ENCODE measurements at places on chromosomes 16 and 17.

DNA sequence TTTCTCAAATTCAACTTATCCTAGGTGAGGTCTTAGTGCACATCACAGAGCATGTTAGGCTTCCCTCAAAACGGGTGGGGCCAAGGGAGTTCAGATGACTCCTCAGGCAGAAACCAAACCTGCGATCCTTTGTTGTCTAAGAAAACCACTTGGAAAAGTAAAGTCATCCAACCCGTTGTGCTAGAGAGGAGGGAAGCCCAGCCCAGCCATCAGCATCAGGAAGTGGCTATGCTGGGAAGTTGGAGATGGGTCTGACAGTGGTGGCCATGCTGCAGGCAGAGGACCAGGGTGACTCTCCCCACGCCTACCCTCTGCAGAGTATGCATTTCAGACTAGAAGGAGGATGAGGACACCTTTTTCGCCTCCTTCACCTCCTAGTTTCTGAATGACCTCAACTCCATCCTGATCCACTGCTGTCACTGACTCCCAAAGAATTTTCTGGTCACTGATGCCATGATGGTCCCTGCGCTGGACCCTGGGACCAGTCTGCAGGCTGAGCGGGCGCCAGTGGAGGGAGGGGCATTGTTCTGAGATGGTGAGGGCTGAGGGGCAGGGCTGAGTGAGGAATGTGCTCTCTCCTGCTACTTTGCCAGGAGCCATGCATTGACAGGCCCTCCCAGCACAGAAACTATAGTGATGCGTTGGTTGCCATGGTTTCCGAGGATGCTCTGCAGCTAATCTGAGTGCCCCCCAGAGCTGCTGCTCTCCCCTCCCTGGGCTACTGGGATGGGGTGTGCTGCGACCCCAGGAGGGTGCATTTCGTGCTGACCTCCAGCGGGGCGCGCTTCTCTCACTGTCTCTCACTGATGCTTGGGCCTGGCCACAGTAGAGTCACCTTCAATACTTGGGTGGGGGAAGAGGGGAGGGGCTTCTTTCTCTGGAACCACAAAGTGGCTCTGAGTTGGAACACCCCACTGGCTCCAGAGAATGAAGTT is 20.4 kb downstream of the ALOX12B start:
- DNase-seq: no peak

DNA sequence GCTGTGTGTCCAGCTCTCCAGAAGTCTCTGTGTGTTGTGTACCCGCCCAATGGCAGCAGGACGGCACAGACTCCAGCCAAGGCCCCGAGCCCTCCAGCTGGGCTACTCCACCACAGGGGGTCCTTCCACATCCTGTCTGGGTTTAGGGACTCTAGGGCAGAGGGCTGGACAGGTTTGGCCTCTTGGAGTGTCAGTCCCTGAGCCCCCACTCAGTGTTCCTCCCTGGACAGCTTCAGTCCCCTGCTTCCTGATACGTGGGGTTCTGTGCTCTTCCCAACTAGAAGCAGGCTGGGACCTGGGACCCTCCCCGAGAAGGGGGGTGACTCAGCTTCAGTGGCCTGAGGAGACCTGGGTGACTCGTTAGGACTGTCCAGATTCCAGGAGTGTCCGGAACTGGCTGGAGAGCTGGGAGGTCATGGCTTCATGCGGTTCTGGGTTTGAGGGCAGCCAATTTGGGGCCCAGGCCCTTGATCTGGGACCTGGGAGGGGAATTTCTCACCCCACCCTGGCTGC is 4.2 kb downstream of the CDK3 start:
- no peak for DNase-seq

GRCh38 chr16:2467528-2468232 is 3.4 kb upstream of the NTN3 start:
- DNase-seq: peak; percentile 78

- DNase-seq: no peak
Measured at GRCh38 chr16:15435216-15435864, 952 bp downstream of the BMERB1 start.

- DNase-seq: no peak
Measured at GRCh38 chr17:70654706-70655105, 485.4 kb downstream of the KCNJ2 start.

DNA sequence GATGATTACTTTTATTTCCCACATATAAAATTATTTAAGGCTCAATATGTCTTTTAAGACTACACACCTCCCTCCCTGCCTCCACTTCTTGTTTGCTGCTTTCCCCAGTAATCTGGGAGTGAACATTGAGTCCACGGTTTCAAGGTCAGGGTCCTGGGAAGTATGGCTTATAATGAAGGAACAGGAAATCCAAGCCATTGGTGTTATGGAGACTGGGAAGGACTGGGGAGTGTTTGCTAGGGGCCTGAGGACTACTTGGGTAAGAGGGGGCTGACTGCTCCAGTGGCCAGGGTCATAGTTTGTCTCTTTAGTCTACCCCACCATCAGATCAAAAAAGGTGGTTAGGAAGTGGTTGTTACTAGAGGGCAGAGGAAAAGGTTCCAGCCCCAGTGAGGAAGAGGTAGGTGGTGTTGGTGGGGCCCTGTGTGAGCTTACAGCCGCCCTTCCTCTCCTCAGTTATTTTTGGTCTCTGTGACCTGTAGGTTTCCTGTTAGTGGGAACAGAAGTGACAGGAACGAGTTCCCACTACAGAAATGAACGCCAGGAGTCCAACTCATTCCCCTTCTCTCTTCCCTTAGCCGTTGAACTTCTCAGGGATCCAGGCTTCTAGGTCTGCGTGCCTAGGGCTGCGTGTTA is 742 bp upstream of the SLC16A13 start:
- DNase-seq: no peak

DNA sequence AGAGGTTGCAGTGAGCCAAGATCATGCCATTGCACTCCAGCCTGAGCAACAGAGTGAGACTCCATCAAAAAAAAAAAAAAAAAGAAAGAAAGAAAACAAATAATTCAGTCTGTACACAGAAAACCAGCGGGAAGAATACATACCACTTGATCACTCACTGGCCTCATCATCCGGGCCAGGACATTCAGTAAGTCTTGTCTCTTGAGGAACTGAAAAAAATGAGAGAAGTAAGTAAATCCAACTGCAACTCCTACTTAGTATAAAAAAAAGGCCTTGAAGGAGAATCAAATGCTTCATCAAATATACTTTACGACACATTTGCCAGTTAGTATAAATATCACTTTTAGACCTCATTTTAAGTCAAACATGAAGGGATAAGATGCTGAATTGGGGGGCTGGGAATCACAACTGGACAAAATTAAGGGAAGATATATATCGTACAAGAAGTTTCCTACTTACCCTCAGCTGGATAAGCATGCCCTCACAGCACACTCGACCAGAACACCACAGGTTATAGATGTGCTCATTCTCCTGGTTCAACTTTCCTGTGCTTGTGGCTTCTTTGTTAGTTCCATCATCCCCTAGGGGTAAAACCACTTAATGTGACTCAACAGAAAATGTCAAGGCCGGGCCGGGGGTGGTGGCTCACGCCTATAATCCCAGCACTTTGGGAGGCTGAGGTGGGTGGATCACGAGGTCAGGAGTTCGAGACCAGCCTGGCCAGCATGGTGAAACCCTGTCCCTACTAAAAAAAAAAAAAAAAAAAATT is 12.4 kb downstream of the CCDC47 start:
- no peak for DNase-seq

GRCh38 chr16:8742068-8742467 is 55.4 kb downstream of the TMEM186 start:
- DNase-seq: no peak

GRCh38 chr17:78355701-78356100 is 4.2 kb downstream of the SOCS3 start:
- DNase-seq: no peak

GRCh38 chr16:3536851-3537250 is 36.0 kb downstream of the CLUAP1 start:
- DNase-seq: no peak

- DNase-seq: no peak
Measured at GRCh38 chr16:82007189-82007588, 4.1 kb downstream of the SDR42E1 start.

DNA sequence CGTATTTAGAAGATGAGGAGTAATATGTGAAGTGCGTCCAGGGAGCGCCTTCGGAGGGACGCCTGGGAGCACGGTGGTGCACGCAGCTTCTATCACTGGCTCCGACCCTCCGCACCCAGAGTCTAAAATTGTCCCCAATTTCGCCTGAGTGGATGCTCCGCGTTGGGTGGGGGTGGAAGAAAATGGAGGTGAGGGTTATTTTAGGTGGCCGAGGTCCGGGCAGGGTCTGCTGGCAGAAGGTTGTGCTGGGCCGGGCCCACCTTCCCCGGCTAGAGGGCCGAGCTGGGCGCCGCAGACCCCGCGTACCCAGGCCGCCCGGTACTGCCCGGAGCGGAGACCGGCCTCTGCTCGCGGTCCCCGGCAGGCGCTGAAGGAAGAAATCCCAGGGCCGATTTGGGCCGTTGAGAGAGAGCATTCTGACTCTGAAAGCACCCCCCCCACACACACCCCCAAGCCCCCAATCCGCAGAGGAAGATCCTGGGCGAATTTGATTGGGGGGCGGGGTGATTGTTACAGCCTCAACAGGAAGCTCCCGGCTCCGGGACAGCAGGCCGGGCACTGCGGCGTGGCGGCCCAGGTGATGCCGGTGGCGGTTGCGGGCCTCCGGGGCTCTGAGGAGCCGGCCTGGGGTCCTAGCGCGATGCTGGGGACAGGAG is 3.0 kb downstream of the BAHCC1 start:
- DNase-seq: no peak

DNA sequence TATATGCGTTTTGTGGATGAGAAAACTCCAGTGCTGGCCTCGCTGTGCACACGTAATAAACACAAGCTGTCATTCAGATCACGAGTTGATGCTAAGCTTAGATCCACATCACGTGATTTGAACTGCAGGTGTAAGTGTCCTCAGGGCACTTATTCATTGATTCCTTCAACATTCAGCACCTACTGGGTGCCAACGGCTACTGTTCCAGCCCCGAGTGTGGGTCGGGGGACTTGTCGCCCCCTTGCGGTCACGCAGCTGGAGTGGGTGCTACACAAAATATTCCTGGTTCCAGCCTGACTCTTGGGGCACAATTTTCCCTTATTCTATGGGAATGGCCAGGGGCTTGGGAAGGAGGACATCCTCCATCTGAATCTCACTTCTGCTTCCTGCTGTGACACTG is 29.9 kb upstream of the GINS2 start:
- DNase-seq: peak; percentile 64

DNA sequence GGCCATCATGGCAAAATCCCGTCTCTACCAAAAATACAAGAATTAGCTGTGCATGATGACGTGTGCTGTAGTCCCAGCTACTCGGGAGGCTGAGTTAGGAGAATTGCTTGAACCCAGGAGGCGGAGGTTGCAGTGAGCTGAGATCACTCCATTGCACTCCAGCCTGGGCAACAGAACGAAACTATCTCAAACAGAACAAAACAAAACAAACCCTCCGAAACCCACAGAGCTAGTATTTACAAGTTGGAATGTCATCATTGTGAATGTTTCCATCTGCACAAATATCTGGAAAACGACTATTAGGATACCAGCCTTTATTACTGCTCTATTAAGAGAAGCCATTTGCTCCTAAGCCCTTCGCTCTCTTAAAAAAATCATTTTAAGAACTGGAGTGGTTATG is 26.0 kb downstream of the SMARCE1 start:
- DNase-seq: no peak

- DNase-seq: no peak
Measured at GRCh38 chr16:23840310-23840709, 4.5 kb downstream of the PRKCB start.

DNA sequence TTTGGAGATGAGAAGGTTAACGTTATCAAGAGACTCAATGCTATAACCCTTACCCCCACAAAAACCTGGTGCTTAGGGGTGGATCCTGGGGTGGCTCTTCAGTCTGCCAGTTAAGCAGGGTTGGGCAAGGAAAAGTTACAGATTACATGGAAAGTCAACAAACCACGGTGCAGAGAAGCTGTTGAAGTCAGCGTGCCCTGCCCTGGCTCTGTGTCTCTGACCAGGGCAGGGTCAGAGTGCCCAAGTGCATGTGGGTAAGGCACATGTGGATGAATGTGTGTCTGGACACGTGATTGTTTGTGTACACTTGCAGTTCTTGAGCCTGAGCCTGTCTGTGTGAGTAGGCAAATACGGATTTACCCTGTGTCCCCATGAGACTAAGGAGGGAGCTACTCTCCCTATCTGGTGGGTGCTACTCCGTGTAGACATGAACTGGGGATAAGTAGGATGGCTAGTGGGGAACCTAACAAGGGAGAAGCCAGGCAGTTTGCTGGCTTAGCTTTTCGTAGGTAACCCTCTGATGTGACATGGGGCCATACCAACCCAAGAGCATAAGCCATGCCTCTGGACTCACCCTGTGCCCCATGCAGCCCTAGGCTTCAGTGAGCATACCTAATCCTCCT is 5.5 kb downstream of the IGFBP4 start:
- no peak for DNase-seq

- no peak for DNase-seq
Measured at GRCh38 chr16:52770828-52771227, 223.9 kb upstream of the TOX3 start.

DNA sequence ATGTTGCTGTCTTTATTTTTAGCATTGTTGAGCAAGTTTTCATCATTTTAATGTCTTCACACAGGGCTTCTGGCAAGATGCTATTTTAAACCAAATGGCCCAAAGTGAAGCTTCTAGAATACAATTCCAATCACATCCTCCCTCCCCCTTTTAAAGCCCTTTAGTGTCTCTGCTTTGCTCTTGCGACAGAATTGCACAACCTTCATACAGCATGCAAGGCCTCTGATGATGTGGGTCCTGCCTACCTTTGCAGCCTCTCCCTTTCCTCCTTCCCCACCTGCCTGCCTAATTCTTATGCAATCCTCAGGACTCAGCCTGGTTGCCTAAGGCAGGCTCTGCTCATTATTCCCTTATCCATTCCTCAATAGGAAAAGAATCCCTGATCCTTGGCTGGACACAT is 381.7 kb downstream of the SLC39A11 start:
- no peak for DNase-seq

DNA sequence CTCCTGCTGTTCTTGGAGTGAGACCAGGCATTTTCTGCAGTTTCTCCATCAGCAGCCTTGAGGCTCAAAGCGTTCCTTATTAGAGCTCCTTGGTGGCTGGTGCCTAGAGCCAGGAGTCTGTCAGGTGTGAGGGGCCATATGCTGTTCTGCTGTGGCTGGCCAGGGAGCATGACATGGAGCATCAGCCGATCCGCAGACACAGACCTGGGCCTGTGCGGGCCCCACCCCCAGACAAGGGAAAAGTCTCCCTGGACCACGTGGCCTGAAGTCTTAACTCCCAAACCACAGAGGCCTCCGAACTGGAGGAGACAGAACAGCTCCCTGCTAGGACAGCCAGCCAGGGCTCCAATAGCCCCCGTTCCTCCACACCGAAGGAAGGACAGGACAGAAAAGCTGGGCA is 162.7 kb upstream of the CIBAR2 start:
- no peak for DNase-seq

DNA sequence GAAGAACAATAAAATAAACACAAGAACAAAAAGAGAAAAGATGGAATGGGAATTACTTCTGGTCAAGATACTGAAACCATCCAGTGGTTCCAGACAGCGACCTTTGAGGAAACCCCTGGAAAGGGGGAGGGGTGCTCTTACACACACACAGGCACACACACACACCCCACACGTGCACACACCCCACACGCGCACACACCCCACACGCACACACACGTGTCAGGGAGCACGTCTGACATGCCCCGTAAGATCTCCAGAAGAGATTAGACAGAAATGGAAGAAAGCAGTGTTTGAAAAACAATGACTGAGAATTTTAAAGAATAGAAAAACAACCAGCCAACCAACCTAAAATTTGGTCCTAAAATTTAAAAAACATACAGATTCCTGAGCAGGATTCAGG is 45.3 kb upstream of the FASN start:
- no peak for DNase-seq

GRCh38 chr16:65281586-65281985 is 159.7 kb upstream of the CDH11 start:
- DNase-seq: no peak

Measured in NCI-H510A (cell line).